H1 (cell line): ENCODE measurements at places on chromosomes 4 and X. TPM values are rescaled to one million over a fixed set of nuclear protein-coding genes. Genes with fewer than 3 reads are reported as not detected.

Gene RBM46
- polyA plus RNA-seq, result 0.06 and 0.12 TPM in 2 replicates

Gene ARHGAP6
- 0.35 and 0.44 TPM in 2 replicates for polyA plus RNA-seq

Gene SSX1
- polyA plus RNA-seq, result 0.08 TPM in 1 of 2 replicates, not detected in the other

Gene AP1S2
- 41.3 and 88.2 TPM in 2 replicates for polyA plus RNA-seq

Gene INTU
- 4.1 and 6.0 TPM in 2 replicates for polyA plus RNA-seq

Gene CENPI
- polyA plus RNA-seq, result 4.6 and 7.2 TPM in 2 replicates

Gene SYTL5
- polyA plus RNA-seq, result 0.06 and 0.15 TPM in 2 replicates

Gene MAGEC1
- polyA plus RNA-seq, result not detected in 2 replicates

Gene FAM47A
- not detected in 2 replicates for polyA plus RNA-seq

Gene DYNLT3
- polyA plus RNA-seq, result 2.0 and 2.3 TPM in 2 replicates

Gene HAND2
- 0.05 TPM in 1 of 2 replicates, not detected in the other for polyA plus RNA-seq

Gene PDGFRA
- 0.91 and 1.4 TPM in 2 replicates for polyA plus RNA-seq

Gene LRAT
- 4.3 and 4.5 TPM in 2 replicates for polyA plus RNA-seq

Gene RENBP
- polyA plus RNA-seq, result 21.8 and 26.5 TPM in 2 replicates

Gene NALF2
- polyA plus RNA-seq, result 7.3 and 7.5 TPM in 2 replicates

Gene AADAT
- polyA plus RNA-seq, result 4.6 and 6.1 TPM in 2 replicates

Gene FRAS1
- polyA plus RNA-seq, result 38.5 and 47.6 TPM in 2 replicates

Gene CCDC160
- polyA plus RNA-seq, result 0.46 and 0.92 TPM in 2 replicates

Gene FRMPD4
- polyA plus RNA-seq, result 0.02 and 0.05 TPM in 2 replicates

Gene MCF2
- polyA plus RNA-seq, result 0.09 and 0.30 TPM in 2 replicates

Gene UCP1
- 0.22 and 0.44 TPM in 2 replicates for polyA plus RNA-seq

Gene GLOD5
- polyA plus RNA-seq, result 0.18 and 0.35 TPM in 2 replicates

Gene MSANTD1
- 0.23 and 0.39 TPM in 2 replicates for polyA plus RNA-seq

Gene SYN1
- polyA plus RNA-seq, result 2.1 and 3.2 TPM in 2 replicates

Gene WDFY3
- 23.1 and 25.6 TPM in 2 replicates for polyA plus RNA-seq

Gene HPGDS
- not detected in 2 replicates for polyA plus RNA-seq

Gene EGF
- polyA plus RNA-seq, result 1.5 and 2.4 TPM in 2 replicates

Gene NR0B1
- 0.24 and 0.26 TPM in 2 replicates for polyA plus RNA-seq

Gene GALNTL6
- 0.03 and 0.22 TPM in 2 replicates for polyA plus RNA-seq

Gene OGT
- polyA plus RNA-seq, result 153 and 169 TPM in 2 replicates

Gene PCDH19
- 0.12 and 0.17 TPM in 2 replicates for polyA plus RNA-seq

Gene AFP
- 3.4 and 6.1 TPM in 2 replicates for polyA plus RNA-seq

Gene TBX22
- polyA plus RNA-seq, result 0.35 and 0.68 TPM in 2 replicates

Gene MEPE
- not detected in 2 replicates for polyA plus RNA-seq

Gene EPGN
- not detected in 2 replicates for polyA plus RNA-seq
